Thymus (tissue), 14 donors: ENCODE measurements at places on chromosomes 1 and 21.

DNA sequence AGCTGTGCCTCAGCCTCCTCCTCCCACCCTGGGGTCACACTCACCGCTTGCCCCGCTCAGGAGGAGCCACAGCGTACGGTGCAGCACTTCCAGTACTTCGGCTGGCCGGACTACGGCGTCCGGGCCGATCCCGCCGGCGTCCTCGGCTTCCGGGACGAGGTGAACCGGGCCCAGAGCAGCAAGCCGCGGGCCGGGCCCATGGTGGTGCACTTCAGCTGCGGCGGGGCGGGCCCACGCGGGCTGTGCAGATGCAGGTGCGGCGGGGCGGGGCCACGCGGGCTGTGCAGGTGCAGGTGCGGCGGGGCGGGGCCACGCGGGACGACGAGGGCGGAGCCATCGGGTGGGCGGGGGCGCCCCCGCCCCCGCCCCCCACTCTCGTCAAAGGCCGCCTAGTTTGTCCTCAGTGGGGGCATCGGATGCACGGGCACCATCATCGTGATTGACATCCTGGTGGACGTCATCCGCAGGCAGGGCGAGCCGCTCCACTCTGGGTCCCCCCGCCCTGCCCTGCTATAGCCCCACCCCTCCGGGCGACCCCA is 5.5 kb downstream of the RNF223 start:
- DNase-seq: no peak

GRCh38 chr1:222127526-222128152 is 385.8 kb upstream of the DUSP10 start:
- no peak for DNase-seq

DNA sequence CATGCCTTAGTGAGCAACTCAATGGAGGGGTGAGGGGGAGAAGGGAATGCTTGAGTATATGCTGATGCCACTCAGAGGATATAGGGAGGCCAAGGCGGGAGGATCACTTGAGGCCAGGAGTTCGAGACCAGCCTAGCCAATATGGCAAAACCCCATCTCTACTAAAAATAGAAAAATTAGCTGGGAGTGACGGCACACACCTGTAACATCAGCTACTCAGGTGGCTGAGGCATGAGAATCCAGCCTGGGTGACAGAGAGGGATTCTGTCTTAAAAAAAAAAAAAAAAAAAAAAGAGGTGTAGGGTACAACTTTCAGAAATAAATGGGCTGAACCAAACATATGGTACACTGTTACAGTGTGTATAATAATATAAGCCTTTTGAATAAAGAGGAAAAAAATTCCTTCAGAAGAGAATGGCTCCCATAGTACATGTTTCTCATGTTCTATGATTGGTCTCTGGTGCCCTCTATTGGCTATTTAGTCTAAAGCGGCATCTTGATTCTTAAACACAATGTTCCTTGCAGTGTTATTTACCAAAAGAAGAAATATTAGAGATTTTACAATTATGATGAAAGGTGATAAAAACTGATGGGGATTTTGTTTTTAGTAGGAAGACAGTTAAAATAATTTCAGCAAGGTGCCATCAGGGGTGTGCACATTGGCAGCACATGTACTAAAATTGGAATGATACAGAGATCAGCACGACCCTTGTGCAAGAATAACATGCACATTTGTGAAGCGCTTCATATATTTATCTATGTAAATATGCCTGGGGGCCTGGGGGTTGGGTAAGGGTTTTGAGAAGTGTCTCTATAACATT is 109.8 kb downstream of the PATJ start:
- peak; percentile 68 for DNase-seq

DNA sequence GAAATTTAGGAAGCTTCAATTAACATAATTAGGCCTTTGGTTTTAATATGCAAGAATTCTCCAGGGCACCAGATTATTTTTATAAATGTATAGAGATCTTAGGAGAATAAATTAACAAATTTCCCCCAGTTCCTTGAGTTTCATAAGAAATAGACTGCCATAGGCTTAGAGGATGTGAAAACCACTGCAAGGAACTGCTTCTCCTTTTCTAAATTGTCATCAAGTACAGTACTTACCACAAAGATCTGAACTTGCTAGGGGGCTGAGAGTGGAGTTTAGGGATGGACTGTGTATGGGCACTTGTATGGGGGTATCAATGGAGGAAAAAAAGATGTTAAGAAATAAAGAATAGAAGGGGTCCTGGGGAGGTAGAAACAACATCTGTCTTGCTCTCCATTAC is 31.1 kb downstream of the LHX8 start:
- no peak for DNase-seq

DNA sequence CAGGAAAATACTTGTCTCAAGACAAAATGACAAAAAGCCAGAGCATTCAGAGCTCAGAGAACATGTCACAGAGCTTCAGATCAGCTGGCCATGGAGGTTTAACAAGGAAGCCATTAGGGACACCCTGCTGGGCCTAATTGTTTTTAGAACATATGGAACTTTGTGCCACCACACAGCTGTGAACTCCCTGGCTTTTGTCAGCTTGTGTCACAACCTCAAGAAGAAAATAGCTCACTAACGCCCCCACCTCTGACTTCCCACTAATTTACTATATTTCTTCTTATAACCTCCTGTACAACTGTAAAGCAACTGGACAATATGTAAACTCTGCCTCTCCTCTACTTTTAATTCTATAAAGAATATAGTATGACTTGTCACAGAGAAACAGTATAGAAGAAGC is 21.0 kb upstream of the TDRD10 start:
- DNase-seq: no peak

DNA sequence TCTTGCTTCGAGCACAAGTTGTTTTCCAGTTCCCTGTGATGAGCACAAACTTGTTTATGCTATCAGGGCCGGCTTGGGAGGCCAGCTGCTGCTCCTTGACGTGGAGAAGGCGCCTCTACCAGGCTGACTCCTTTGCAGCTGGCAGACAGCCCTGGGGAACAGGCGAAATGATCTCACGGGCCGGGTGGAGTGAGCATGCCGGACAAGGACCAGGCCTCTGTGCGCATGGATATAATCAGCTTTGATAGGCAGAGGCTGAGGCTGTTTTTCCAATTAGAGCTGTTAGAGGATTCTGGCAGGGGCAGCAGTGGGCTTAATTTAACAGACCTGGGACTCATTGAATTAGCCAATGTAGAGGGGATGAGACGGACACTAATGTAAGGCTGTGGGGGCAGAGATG is 38.9 kb downstream of the FAM163A start:
- DNase-seq: no peak

GRCh38 chr1:186894415-186894814 is 65.7 kb downstream of the PLA2G4A start:
- DNase-seq: no peak

- no peak for DNase-seq
These were observed 74.5 kb downstream of the NID1 start for GRCh38 chr1:235990330-235990795.

GRCh38 chr1:84842748-84843231 is 50.2 kb downstream of the LPAR3 start:
- no peak for DNase-seq
